ENCODE measurements at places on chromosomes 11 and 22.
A peak's percentile ranks its signal among the peaks of the same experiment; 100 is the strongest.

GRCh38 chr11:129815596-129816461 is at the start of gene TMEM45B:
Gene TMEM45B (plus strand): TSS chr11:129815848. CDS start chr11:129852483, 36,635 bp downstream.
- DNase-seq: no peak

DNA sequence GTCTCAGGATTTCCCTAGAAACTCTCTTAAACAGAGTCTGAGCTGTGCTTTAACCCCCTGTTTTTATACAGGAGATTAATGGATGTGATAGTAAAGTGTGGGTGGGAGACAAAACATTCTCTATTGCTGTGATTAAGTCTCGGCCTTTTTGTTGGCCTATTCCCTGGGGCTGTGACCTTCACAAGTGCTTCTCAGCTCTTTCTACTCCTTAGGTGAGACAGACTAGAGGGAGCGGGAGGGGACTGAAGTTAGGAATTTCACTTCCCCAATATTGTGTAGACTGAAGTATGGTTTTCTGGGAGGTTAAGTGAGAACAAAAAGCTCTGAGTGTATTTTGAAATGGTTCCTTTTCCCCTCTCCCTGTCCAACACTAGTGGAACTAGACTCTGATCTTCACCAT is 29.8 kb upstream of the OR8B8 start:
- no peak for DNase-seq

DNA sequence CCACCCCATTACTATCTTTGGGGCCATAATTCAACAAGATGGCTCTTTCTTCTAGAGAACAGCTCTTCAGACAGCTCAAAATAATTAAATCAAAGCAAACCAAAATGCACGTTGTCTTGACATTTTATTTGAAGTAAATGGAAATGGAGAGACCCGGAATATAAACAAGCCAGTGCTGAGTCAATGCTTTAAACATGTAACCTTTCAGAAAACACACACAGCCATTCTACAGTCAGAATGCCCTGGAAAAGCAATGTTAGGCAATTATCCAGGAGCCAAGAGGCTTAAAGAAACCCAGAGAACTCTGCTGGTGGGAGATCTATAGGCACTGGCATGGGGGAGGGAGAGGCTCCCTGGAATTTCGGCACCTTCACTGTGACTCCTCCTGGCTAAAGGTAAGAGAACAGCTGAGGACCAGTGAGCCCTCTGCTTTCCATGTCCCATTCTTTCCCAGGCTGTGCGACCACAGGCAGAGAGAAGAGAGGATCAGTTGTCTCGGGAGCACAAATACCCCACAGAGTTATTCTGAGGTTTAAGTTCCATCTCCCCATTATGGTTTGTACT is 254.0 kb upstream of the CCDC90B start:
- DNase-seq: no peak

- DNase-seq: no peak
Measured at GRCh38 chr11:78094250-78094649, 14.6 kb upstream of the NDUFC2 start.

DNA sequence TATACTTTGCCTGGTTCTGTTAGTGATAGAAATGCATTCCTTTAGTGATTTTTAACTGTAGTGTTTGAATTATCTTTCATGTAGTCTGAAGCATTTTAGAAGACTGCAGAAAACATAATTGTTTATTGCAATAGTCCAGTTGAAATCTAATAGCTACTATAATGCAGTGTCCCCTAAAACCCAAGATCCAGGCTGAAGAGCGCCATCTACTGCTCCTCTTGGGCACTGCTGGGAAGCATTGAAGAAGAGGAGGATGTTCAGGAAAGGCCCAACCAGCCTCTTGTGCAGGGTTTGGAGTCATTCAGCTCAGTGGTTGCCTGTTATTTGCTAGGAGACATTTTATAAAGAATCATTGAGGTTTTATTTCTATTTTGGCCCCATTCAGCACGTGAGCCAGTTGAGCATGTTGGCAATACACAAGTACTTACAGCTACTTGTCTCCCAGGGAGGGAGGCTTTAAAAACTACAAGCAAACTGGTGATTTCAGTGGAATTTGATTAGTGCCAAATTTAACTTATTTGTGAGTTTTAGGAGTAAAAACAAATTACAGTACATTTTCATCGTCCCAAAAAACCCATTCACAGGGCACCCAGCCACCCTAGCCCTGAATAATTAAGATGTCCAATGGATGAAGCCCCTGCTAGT is 74.9 kb upstream of the HORMAD2 start:
- DNase-seq: peak; percentile 21

- DNase-seq: no peak
Measured at GRCh38 chr11:63503492-63503891, 2.4 kb upstream of the LGALS12 start.

GRCh38 chr11:18394928-18395734 is 768 bp downstream of the LDHA start:
- DNase-seq: no peak

DNA sequence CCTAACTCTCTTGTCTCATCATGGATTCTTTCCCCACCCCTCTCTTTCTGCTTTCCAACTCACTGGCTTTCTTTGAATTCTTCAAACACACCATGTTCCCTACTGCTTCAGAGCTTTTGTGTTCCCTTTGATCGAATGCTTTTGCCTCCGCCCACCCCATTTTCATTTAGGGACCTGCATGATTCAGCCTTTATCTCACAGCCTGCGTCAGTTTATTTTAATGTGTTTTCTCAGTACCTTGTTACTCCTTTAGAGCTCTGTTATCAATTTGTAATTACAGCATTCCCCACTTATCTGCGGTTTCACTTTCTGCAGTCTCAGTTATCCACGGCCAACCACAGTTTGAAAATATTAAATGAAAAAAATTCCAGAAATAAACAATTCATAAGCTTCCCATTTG is 451.3 kb downstream of the METTL15 start:
- DNase-seq: no peak

- DNase-seq: no peak
Measured at GRCh38 chr22:36736701-36737320, 33.3 kb upstream of the CACNG2 start.

- peak; percentile 39 for DNase-seq
Measured at GRCh38 chr11:60971520-60971919, at the start of gene CD6. Gene CD6 (plus strand): TSS chr11:60971680. CDS start chr11:60971866, 186 bp downstream.
